ENCODE measurements at places on chromosomes 2 and 18.

- DNase-seq, result no peak
Observed at GRCh38 chr18:53567929-53568574, 656.4 kb downstream of the MBD2 start.

GRCh38 chr2:152826581-152827279, 108.3 kb downstream of the ARL6IP6 start:
- no peak for DNase-seq

DNA sequence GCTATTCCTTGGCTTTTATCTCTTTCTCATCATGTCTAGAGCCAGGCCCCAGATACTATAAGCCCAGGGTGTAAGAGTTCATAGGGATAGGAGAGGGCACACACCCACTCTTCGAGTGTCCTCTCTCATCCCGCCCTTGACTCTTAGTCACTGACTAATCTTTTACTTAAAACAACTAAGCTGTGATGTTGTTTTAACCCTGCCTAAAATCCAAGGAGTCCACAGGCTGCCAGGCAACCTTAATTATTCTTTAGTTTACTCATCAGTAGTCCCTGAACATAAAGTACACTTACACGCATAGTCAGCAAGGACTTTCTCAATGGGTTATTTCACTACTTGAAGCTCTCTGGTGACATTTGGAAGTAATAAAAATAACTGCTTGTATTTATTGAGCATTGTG, 28.4 kb downstream of the GREB1L start:
- no peak for DNase-seq

GRCh38 chr2:128233790-128234395, 84.8 kb downstream of the HS6ST1 start:
- no peak for DNase-seq

- no peak for DNase-seq
Observed at GRCh38 chr18:35497027-35497369, 762 bp downstream of the INO80C start.

- no peak for DNase-seq
Observed at GRCh38 chr2:10424916-10425505, 23.1 kb downstream of the ODC1 start.

GRCh38 chr2:692767-693166, 15.6 kb upstream of the TMEM18 start:
- peak; percentile 91 for DNase-seq

DNA sequence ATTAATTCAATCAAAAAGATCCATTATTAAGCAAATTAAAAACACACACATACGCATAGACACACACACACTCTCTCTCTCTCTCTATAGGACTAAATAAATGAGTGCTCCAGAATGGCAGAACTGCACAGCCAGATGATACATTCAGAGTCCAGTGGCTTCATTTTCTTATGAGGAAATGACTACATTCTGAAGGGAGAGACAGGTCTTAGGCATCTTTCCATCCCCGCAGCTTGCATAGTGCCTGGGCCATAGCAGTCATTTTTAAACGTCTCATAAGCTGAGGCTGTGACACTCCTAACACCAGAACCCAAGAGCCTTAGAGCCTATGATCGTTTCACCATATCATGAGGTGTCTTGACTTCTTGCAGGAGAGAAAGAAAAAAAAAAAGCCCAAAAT, 31.1 kb downstream of the FEZ2 start:
- DNase-seq, result no peak

DNA sequence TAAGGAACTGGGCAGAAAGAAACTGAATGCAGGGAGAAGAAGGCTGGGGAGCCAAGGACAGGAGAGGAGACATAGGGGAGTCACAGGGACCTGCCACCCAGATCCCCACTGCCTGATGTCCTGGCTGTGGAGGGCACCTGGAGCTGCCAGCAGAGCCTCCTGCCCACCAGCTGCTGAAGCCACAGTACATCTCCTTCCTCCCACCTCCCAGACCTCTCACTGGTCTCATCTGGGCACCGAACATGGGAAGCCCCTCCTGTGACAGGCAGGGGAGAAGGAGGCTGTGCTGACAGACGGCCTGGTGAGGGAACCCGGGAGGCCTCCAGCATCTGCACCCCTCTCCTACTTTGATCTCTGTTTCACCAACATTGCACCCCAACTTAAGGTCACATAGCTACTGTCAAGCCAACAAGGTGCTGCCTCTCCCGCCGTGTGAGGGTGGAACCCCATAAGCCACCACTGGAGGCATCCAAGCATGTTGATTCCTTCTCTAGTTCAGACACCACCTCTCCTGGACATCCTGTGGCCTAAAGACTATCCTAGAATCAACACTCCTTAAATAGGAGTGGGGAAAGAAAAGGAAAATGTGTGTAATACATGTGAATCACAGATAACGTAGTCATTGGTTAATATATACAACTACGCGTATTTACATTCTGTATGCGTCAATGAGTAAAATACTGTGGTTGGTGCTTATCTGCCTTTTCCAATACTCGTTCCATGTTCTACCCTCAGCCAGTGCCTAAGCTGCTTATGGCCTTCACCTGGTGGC, 3.5 kb upstream of the RNPEPL1 start:
- DNase-seq, result peak; percentile 38

GRCh38 chr2:128469203-128469602, 150.5 kb upstream of the HS6ST1 start:
- no peak for DNase-seq

DNA sequence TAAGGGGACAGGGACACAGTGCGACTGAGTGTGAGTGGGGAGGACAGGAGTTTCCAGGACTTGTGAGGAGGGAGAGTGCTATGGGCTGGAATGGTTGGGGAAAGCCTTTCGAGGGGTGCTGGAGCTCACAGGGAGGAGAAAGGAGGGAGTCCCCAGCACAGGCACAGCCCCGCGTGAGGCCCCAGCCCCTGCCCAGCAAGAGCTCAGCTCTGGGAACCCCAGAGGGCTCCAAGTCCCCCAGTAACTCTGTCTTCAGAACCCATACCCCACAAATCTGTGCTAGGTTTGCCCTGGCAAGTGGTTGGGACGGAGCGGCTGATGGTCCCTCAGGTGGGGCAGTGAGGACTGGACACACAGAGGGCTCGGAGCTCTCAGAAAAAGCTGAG, 75.4 kb downstream of the SFXN5 start:
- DNase-seq, result no peak

DNA sequence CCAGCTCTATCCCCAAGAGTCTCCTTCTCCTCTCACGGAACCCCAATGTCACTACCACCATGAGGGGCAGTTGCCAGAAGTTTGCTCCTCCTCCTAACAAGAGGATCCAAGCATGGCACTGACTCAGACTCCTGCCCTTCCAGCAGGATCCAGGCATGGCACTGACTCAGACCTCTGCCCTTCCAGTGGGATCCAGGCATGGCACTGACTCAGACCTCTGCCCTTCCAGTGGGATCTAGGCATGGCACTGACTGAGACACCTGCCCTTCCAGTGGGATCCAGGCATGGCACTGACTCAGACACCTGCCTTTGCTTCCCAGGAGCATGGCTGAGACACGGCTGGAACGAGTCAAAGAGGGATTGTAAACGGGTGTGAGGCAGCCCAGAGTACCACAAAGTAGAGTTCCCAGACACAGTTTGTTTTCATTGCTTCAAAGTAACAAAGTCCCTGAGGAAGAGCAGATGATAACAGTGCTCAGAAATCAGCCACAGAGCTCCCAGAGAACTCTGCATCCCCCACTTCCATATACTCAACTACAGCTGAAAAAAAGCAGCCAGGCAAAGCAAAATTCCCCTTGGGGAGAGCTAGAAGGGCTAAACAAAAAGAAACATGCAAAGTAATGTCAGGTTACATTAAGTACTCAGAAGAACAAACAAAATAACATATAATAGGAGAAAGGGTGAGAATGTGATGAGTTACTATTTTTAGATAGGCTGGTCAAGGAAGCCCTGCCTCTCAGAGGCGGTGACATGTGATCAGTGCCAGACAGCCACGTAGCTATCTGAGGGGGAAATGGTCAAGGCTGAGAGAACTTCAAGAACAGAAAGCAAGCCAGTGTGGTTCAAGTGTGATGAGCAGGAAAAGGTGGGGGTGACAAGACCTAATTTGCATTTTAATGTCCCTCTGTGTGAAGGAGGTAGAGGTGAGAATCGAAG, 3.0 kb downstream of the BUB1 start:
- no peak for DNase-seq

GRCh38 chr18:58113337-58113736, 69.3 kb downstream of the NEDD4L start:
- DNase-seq, result no peak

- no peak for DNase-seq
Observed at GRCh38 chr18:4016391-4017049, 438.6 kb downstream of the DLGAP1 start.

- no peak for DNase-seq
Observed at GRCh38 chr18:27412556-27412955, 227.4 kb upstream of the CHST9 start.

DNA sequence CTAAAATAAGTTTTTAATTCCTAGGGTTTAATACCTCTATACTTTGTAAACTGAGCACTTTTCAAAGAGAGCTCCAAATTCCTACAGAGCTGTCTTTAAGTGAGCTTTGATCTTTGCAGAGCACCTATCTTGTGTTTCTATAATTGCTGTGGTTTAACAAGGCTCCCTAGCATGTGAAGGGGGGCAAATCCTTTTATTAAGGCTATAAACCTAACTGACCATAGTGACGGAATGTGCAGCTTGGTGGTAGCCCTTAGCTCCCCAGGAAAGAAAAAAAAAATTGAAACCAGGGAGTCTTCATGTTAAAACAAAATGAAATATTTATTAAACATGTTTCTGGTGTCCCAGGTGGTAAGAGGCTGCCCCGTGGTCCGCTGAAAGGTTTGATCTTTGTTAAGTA, 78.6 kb upstream of the ETAA1 start:
- DNase-seq, result peak; percentile 78

- no peak for DNase-seq
Observed at GRCh38 chr2:27891673-27892105, 1.2 kb downstream of the BABAM2 start.

DNA sequence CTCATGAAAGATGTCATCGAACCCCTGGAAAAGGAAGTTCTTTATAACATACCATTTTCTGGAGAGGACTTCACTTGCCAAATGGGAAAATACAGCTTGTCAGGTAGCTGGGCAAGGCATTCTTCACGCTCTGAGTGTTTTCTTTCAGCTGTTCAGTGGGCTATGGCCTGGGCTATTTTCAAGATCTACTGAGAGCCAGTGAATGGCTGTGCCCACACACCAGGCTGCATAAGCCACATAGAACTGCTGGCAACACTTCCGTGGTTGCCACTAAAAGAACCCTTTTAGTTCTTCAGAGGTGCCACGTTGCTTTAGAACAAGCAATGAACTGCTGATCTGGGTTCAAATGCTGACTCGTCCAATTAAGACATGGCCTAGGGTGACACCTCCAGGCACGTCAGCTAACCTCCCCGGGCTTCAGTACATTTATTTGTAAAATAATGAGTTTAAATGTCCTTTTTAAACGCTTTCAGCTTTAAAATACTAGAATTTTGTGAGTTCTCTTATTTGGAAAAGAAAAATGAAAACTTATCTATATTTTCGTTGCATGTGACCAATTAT, 36.6 kb upstream of the GORASP2 start:
- DNase-seq, result peak; percentile 21

- DNase-seq, result no peak
Observed at GRCh38 chr2:224952936-224953657, 89.2 kb downstream of the DOCK10 start.

GRCh38 chr18:76518860-76519538, 24.0 kb upstream of the ZNF516 start:
- DNase-seq, result no peak

DNA sequence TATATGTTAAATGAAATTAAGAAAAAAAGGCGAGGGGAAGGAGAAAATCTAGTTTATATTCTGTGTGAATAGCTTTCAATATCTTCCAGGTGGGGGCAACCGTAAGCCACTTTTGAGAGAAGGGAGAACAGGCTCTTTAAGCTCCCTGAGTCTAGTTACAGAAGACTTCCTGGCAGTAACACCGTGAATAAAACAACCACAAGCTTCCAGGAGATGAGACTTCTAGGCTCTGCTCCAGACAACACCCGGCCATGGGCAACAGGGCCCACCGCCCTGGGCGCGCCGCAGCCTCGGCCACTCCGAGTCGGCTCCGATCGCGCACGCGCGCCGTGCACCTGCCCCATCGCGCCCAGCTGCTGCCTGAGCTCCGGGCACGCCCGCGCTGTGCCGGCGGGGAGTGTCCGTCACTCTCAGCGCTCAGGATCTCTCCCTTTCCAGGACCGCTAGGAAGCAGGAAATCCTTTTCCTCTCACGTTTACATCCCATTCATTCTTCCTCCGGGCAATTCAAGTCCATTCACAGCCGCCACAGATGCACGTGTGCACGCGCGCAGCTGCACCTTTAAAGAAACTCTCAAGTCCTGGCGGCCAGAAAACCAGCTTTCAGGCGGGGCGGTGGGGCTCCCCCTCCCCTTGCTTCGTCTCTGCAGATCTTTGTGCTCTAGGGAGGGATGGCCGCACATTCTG, 19.4 kb upstream of the PAX3 start:
- peak; percentile 82 for DNase-seq

DNA sequence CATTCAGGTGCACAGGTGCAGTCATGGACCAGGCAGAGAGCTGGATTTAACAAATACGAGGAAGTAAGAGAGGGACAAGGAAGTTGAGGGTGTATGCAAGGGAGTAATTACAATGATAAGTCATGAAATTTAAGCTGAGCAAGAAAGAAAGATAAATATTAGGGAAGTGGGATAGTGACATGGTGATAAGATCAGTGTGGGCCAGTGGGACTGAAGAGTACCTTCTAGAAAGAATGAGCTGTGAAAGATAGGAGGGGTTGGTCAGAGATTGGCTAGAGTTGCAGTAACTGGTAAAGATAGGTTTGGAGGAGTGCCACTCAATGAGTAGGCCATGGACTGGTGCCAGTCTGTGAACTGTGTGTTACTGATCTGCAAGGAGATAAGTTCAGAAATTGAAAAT, 200.8 kb upstream of the SIX3 start:
- no peak for DNase-seq

DNA sequence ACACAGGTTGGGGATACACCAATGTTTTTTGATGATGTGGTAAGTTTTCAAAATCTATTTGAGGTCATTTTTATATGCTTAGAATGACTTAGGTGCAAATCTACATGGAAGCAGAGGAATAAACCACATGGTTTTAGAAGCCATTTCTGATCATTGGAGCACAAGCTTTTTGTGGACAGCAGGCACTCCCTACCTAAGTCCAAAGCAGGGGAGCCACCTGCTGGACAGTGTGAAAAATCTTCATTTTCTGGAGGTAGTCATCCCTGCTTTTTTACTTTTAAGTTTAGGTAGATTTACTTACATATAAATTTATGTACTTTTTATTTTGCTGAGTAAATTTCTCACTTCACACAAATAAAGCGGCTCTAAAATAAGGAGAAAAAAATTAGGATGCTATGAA, 323.2 kb downstream of the PLCL1 start:
- DNase-seq, result peak; percentile 15

GRCh38 chr2:27092696-27093429, 6.3 kb downstream of the KHK start:
- peak; percentile 53 for DNase-seq

DNA sequence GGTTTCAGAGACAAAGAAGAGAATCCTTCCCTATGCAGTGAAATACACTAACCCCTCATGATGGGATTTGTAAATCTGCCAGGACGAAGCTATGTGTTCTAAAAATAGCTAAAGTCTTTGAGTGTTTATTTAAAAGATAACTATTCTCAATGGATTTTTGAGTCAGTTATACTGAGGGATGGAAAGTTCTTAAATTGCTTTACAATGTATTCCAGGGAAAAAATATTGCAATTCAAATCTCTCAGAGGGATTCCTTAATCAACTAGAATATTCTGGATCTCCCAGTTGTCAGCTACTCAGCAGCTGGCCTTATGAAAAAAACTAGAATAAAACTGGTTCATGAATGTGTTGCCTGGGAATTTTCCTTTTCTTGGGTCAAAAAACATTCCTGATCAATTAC, 312.4 kb downstream of the PLCL1 start:
- DNase-seq, result no peak

GRCh38 chr18:59208602-59209125, 11.3 kb upstream of the GRP start:
- DNase-seq, result no peak

GRCh38 chr2:240795916-240796510, 24.0 kb downstream of the KIF1A start:
- DNase-seq, result no peak
